Fibroblast of skin of left biceps (primary cell): ENCODE measurements at places on chromosomes 12 and 14.

GRCh38 chr12:98894412-98895085 lies 249.5 kb downstream of the APAF1 start:
- no peak for DNase-seq

DNA sequence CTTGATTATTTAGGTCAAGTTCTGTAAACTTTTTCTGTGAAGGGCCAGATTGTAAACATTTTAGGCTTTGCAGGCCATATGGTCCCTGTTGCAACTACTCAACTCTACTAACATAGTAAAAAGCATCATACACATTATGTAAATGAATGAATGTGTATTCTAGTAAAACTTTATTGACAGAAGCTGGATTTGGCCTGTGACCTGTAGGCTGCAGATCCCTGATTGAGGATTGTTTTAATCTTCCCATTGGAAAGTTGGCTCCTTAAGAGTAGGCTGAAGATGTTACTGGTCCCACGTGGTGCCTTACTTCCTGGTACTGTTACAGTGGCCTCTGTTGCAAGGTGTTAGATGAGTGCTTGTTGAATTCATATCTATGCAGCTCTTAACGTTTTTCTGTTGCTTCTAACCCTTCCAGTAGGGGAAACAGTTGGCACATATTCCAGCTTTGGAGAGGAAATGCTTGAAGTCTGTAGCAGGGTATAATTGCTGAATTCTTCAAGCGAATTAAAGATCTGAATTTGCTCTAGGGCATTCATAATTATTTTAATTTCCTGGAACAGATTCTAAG lies 133.6 kb upstream of the DNM1L start:
- DNase-seq = no peak

DNA sequence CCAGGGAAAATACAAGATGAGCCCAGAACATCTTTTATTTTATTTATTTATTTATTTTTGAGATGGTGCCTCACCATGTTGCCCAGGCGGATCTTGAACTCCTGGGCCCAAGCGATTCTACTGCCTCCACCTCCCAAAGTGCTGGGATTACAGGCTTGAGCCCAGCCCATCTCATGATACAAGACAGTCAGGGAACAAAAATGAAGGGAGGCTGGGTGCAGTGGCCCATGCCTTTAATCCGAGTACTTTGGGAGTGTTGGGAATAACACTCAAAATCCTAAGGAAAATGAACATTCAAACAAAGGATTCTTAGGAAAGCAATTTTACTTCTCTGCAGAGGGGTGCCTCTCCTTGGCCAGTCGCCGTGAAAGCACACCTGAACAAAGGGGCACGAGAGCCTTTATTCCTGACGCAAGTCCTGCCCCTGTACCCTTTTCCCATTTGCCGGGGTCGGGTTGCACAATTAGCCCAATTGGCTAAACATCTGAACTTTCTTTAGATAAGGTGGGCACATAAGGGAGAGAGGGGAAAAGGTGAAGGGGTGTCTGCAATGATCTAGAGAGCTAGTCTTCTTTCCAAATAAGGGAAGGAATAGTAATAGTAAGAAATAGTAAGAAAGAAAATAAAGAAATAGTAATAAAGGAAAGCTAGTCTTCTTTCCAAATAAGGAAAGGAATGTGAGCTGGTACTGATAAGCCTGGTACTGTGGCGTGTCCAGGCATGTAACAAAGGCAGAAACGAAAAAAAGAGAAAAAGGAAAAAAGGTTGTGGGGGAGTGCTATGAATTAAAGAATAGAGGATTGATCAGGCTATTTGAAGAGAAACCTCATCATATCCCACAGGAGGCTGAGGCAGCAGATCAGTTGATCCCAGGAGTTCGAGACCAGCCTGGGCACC lies 13.4 kb downstream of the NCAPD2 start:
- DNase-seq = no peak

- no peak for DNase-seq
Measured at GRCh38 chr12:4829793-4830162, 79.9 kb upstream of the KCNA1 start.

GRCh38 chr14:50830932-50831725 lies at the start of gene NIN:
TSS of gene NIN (minus strand) at chr14:50831162. CDS start at chr14:50822056, 9,106 bp downstream.
- DNase-seq = peak; percentile 43

GRCh38 chr12:119444462-119445044 lies 110.0 kb downstream of the CCDC60 start:
- DNase-seq = no peak

GRCh38 chr14:52950898-52951680 lies at the start of gene FERMT2:
TSS of gene FERMT2 (minus strand) at chr14:52951050. CDS start at chr14:52950568, 482 bp downstream.
- DNase-seq = peak; percentile 84

DNA sequence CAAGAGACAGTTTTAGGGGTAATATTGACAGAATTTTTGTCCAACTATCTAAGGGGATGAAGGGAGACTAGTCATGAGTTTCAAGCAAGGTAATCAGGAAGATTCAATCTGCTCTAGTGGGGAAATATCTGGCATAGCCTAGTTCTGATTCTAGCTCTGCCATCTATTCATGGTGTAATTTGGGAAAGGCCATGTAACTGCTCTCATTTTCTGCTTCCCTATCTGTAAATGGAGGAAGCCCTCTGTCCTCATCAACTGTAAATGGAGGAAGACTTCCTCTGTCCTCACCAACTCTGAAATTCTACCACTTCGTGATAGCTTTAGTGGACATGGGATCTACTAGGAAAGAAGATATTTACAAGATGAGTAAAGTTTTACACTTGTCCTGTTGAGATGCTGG lies 37.9 kb downstream of the BHLHE41 start:
- no peak for DNase-seq

DNA sequence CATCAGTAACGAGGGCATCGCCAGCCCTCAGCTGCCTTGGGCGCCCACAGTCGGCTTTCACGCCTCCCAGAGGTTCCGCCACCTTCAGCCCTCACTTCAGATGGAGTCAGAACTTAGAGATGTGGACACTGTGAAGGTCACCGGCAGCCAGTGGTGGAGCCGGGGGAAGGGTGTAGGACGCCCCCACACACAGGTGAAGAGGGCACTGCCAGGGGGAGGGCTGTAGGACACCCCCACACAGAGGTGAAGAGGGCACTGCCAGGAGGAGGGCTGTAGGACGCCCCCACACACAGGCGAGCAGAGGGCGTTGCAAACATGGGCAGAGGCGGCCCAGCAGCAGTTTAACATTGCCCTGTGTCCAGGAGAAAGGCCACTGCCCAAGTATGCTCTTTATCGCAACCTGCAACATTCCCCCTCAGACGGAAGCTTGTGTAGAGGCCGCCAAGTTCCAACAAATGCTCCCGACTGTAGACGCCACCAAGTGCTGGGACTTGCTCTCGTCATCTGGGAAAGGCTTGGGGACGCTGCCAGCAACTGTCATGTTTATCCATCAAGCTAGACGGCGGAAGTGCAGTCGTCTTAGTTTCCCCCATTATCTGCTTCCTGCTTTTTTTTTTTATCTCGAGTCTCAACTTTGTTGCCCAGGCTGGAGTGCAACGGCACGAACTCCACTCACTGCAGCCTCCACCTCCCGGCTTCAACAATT lies 4.9 kb upstream of the ANKLE2 start:
- DNase-seq = no peak

DNA sequence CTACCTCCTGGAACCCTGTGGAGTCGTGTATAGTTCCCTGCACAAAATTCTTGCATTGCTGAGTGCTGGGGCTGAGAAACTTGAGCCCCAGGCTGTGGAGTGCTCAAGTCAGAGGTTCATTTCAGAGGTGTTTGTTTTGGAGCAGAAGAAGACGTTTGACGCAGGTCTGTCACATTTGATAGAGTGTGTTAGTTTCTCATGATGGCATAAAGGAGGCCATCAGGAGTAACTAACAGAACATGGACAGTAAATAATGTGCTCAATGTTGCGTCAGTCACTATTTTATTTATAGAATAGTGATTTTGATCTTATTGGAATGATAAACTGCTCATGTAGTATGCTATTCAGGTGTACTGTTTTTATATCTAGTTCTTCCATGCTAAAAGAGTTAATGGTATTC lies 44.2 kb downstream of the OTOGL start:
- no peak for DNase-seq

DNA sequence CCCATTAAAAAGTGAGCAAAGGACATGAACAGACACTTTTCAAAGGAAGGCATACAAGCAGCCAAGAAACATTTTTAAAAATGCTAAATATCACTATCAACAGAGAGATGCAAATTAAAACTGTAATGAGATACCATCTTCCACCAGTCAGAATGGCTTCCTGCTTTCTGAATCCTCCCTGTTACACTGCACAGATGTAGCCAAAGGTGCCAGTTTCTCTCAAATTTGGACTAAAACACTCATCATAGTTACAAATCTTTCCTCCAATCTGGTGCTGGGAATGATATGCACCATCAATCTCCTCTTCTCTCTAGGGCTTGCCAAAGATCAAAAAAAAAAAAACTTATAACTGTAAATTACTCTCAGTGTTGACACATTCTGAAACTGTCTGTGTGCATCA lies 311.8 kb upstream of the CLEC14A start:
- DNase-seq = no peak

- no peak for DNase-seq
Measured at GRCh38 chr12:132320767-132321211, 8.6 kb downstream of the GALNT9 start.

DNA sequence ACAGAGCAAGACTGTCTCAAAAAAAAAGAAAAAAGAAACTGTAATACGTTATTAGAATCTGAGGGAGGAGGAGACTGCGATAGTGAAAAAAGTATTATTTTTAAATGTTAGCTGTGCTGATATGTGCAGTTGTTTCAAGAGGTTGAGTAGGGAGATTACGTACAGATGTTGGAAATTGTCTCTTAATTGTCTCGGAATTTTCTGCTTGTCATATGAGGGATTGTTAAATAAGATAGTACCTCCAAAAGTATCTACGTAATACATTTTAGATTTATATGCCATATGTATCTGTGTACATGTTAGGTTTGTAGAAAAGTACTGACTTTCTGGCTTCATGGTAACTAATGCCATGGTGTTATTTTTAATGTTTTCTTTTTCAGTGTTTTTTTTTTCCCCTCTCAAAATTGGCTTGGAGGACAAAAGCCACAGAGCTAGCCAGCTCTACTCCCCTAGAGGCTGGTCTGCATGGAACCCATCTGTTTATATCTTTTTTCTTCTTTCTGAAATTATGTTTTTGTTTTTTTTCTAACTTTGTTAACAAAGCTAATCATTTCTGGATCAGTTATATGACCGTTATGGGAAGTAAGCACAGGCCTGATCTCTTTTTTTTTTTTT lies 3.4 kb downstream of the RIMKLB start:
- DNase-seq = no peak

GRCh38 chr14:73718418-73719251 lies 4.5 kb upstream of the PNMA1 start:
- no peak for DNase-seq

- no peak for DNase-seq
Measured at GRCh38 chr14:71629250-71629649, 303.0 kb upstream of the RGS6 start.

DNA sequence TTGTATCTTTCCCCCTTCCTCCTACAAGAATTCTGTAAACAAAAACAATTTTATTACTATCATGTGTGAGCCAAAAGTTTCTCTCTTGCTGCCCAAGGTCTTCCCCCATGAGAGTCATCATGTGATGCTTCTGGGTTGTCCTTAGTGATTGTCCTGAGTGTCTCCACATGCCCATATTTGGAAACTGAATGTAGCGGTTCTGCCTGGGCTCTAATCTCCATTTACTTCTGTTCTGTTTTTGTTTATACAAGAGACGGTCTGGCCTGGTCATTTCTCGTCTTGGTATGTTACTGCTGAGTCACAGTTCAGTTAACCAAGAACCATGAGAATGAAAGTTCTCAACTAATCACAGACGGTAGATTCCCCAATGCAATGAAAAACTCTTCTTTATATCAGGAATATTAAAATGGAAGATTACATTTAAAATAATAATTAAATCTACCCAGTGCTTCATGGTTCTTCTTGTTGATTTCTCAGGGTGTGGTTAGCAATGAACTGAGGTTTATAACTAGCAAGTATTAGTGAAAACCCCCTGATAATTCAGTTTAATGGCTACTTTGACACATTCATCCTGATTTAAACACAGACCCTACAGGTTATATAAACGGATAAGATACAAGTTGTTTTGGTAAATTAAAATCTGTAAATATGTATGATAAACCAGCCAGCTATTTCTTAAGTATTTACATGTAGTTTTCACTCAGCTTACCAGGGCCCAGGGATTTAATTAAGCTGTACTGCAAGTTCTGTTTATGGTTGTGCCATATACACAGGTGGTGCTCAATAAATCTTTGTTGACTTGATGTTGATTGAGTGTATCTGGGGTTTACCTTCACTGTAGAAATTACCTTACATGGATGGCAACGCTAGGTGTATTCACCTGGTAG lies 81.1 kb downstream of the PELI2 start:
- DNase-seq = peak; percentile 71

DNA sequence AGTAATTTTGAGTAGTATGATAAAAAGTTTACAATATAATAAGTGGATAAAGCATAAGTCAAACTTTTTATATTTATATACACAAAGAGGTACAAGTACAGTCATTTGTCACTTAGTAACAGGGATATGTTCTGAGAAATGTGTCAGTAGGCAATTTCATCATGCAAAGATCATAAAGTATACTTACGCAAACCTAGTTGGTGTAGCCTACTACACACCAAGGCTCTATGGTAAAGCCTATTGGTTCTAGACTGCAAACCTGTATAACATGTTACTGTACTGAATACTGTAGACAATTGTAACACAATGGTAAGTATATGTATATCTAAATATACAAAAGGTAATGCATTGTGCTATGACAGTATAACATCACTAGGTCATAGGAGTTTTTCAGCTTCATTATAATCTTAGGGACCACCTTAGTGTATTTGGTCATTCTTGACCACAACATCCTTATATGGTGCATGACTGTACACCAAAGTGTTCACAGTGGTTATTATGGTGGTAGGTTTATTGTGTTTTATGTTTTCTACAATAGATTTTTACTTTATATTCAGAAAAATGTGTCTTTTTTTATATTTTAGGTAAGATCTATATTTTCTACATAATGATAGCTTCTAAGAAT lies 14.9 kb upstream of the SCFD1 start:
- DNase-seq = no peak

- no peak for DNase-seq
Measured at GRCh38 chr14:46487582-46488350, 163.8 kb downstream of the RPL10L start.

DNA sequence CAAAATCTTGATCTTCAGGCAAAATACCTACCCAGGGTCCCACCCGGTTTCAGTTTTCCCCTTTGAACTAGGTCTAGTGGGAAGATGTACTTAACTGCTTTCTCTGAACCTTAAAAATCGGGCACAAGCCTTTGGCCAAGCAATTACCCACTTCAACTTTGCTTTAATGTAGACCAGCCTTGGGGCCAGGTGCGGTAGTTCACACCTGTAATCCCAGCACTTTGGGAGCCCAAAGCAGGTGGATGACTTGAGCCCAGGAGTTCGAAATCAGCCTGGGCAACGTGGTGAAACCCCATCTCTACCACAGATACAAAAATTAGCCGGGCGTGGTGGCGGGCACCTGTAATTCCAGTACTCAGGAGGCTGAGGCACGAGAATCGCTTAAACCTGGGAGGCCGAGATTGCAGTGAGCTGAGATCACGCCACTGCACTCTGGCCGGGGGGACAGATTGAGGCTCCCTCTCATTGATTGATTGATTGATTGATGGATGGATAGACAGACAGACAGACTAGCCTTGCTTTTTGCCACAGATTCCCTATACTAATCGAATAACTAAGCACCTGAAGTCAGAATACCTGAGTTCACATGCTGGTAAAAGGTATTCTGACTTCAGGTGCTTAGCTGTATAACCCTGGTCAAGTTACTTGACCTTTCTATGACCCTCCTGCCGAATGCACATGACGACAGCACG lies 1.9 kb downstream of the CLIP1 start:
- DNase-seq = no peak
